ENCODE measurements at places on chromosomes 1 and 21. TPM values are rescaled to one million over a fixed set of nuclear protein-coding genes. Genes with fewer than 3 reads are reported as not detected.
A peak's percentile ranks its signal among the peaks of the same experiment; 100 is the strongest.

ETV3L gene
- not detected for total RNA-seq

CD247 gene
- not detected for total RNA-seq

CELA2B gene
- not detected for total RNA-seq

DENND2D gene
- total RNA-seq: not detected

NHLH2 gene
- not detected for total RNA-seq

SLC25A34 gene
- total RNA-seq: 0.90 TPM

FAM72B gene
- total RNA-seq: 1.3 TPM

SLC35D1 gene
- 9.3 TPM for total RNA-seq

GFI1 gene
- total RNA-seq: 0.15 TPM

CFAP74 gene
- total RNA-seq: not detected

DNA sequence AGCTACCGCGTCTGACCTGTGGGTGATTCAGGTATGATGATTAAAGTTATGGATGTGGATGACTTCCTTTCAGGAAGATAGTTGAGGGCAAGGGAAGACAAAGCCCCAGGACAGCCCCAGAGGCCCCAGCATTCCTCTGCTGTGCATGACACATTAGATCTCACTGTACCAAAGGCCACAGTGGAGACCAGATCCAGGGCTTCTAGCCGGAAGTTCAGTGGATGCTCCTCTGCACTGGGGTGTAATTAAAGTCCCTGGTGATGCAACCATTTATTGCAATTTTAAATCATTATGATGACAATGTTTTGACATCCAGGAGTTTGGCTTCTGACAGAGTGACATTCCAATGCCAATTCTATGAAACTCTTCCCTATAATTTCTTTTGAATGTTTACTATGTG is 5.0 kb downstream of the C4BPA start:
- no peak for DNase-seq
- no peak overlapping the region for H3K4me3 ChIP-seq
- H3K27me3 ChIP-seq: peaks cover 34% of the 10 kb centered on the region
- no peaks in the 10 kb centered on the region for H3K36me3 ChIP-seq
- H3K4me1 ChIP-seq: no peaks in the 10 kb centered on the region

DNA sequence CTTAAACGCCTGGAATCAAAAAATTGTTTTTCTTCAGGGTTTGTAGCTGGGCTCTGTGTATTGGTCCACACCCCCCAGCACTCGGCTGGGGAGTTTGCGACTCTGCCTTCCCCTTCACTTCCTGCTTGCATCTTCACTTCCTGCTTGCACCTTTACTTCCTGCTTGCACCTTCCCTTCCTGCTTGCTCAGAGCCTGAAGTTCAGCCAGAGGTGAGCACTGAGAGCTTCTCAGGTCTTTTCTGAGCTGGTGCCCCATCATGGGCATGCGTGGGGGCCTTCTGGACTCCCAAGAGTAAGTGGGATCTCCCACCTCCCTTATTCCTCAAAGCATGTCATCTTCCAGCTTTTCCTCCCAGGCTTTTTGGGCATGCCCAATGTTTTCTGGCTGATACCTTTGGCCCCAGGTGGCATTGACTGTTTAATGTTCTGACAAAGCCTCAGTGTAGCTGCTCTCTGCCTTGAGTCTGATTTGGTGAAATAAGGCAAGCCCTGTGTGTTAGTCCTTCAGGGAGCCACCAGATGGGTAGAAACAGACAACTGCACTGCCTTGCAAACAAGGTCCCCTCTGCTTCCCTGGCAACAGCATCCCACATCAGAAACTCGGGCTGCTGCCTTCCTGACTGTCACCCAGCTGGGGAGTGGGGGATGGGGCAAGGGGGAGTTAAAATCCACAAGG is 3.5 kb downstream of the KRTAP10-2 start:
- H3K27me3 ChIP-seq: peaks cover 11% of the 10 kb centered on the region
- H3K4me3 ChIP-seq: no peak overlapping the region
- peaks cover 16% of the 10 kb centered on the region for H3K4me1 ChIP-seq
- H3K27ac ChIP-seq: no peak overlapping the region
- H3K36me3 ChIP-seq: peaks cover 13% of the 10 kb centered on the region

DNA sequence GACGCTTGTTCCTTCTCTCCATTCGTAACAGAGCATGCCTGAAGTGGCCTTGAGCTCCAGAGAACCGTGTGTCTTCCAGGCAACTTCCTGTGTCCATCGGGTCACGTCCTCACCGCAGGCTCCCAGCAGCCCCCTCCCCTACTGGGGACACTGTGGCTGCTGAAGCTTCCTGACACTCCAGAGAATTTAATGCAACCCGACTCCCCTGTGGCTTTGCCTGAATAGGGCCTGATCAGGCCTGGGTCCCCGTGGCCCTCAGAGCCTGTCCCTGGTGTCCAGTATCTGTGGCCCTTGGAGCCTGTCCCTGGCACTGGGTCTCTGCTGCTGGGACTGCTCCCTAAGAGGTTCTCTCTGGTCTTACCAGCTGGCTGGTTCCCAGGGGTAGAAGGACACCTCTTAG is 219.7 kb upstream of the VAMP3 start:
- H3K36me3 ChIP-seq: peaks cover 1% of the 10 kb centered on the region
- no peak overlapping the region for H3K27ac ChIP-seq
- H3K4me1 ChIP-seq: peaks cover 40% of the 10 kb centered on the region

- H3K4me3 ChIP-seq: peak overlapping the region; percentile 68
- no peaks in the 10 kb centered on the region for H3K36me3 ChIP-seq
- no peak for DNase-seq
- H3K27me3 ChIP-seq: peaks cover 31% of the 10 kb centered on the region
- H3K27ac ChIP-seq: no peak overlapping the region
Observed at GRCh38 chr1:159944623-159945455, 574 bp downstream of the IGSF9 start.

- H3K36me3 ChIP-seq: no peaks in the 10 kb centered on the region
- no peak for DNase-seq
- H3K4me1 ChIP-seq: peaks cover 14% of the 10 kb centered on the region
- no peak overlapping the region for H3K4me3 ChIP-seq
Observed at GRCh38 chr1:222798116-222798515, 16.7 kb upstream of the DISP1 start.

DNA sequence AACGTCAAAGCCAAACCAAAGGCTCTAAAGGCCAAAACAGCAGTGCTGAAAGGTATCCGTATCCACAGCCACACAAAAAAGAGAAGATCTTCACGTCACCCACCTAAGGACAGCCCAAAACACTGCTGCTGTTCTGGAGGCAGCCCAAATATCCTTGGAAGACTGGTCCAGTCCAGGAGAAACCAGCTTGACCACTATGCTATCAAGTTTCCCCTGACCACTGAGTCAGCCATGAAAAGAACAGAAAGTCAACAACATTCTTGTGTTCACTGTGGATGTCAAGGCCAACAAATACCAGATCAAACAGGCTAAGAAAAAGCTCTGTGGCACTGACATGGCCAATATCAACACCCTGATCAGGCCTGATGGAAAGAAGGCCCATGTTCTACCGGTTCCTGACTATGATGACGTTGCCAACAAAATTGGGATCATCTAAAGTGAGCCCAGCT is 32.1 kb downstream of the ARID4B start:
- H3K4me3 ChIP-seq: no peak overlapping the region
- no peaks in the 10 kb centered on the region for H3K27me3 ChIP-seq
- DNase-seq: no peak
- peak overlapping the region; percentile 86 for H3K27ac ChIP-seq
- H3K4me1 ChIP-seq: peaks cover 21% of the 10 kb centered on the region

- no peak overlapping the region for H3K4me3 ChIP-seq
- peaks cover 10% of the 10 kb centered on the region for H3K4me1 ChIP-seq
- H3K27me3 ChIP-seq: no peaks in the 10 kb centered on the region
- no peak for DNase-seq
- peaks cover 6% of the 10 kb centered on the region for H3K36me3 ChIP-seq
Observed at GRCh38 chr1:92886886-92887419, 55.1 kb downstream of the RPL5 start.

DNA sequence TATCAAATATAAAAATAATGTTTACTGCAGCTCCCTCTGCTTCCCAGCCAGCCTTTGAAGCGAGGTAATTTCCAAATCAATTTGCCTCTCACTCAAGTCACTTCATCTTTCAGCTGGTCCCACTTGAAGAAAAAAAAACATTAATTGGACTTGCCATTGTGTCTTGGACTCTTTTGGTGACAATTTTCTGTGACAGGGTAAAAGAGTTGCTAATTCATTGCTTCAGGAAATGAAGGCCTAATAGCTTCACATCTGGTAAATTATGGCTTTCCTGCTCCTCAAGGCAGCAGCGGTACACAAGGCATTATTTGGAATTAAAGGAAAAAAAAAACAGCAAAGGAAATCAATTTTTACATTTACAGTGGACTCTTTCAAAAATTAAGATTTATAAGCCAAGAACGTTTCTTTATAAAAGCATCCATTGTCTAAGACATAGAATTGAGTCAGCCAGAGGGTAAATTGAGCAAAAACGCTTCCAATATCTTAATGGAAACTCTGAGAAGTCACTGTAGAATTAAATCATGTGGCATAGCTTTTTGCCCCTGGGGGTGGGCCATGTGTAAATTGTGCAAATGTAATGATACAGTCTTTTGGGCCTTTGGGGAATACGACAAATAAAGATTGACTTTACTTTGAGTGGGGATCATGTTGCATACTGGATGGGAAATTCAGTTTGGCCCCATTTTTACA is 102.5 kb downstream of the LYPLAL1 start:
- no peaks in the 10 kb centered on the region for H3K36me3 ChIP-seq
- no peaks in the 10 kb centered on the region for H3K27me3 ChIP-seq
- H3K4me1 ChIP-seq: peaks cover 22% of the 10 kb centered on the region
- DNase-seq: no peak

- H3K4me1 ChIP-seq: no peaks in the 10 kb centered on the region
- H3K4me3 ChIP-seq: no peak overlapping the region
- H3K36me3 ChIP-seq: no peaks in the 10 kb centered on the region
Observed at GRCh38 chr1:173549813-173550212, 53.1 kb downstream of the SLC9C2 start.

DNA sequence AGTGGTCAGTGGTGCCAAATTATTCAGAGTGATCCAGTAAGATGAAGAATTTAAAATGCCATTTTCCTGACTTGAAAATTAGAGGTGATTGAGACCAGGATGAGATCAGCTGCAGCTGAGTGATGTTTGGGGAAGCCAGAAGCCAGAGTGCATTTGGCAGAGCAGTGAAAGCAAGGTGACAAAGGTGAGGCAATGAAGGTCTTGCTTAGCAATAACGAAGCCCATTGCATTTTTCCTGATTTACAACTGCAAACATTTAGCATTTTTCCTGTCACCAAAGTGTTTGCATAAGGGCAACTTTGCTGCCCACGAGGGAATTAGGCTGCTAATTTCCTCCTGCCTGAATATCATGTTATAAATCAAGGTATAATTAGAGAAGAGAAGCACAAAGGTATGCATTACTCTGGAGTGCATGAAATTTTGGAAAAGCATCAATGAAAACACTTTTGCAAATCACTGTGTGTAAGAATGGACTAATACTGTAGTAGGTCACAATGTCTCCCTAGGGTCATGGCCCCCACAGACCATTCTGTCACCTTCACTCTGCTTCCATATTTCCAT is 188.2 kb upstream of the LYPLAL1 start:
- peaks cover 15% of the 10 kb centered on the region for H3K4me1 ChIP-seq
- no peaks in the 10 kb centered on the region for H3K36me3 ChIP-seq
- no peak overlapping the region for H3K4me3 ChIP-seq
- no peak overlapping the region for H3K27ac ChIP-seq
- no peak for DNase-seq
- H3K27me3 ChIP-seq: no peaks in the 10 kb centered on the region

- H3K4me1 ChIP-seq: peaks cover 46% of the 10 kb centered on the region
- H3K36me3 ChIP-seq: peaks cover under 1% of the 10 kb centered on the region
- H3K4me3 ChIP-seq: no peak overlapping the region
- H3K27ac ChIP-seq: peak overlapping the region; percentile 93
- H3K27me3 ChIP-seq: no peaks in the 10 kb centered on the region
Observed at GRCh38 chr1:203662360-203662759, 35.7 kb downstream of the ATP2B4 start.

DNA sequence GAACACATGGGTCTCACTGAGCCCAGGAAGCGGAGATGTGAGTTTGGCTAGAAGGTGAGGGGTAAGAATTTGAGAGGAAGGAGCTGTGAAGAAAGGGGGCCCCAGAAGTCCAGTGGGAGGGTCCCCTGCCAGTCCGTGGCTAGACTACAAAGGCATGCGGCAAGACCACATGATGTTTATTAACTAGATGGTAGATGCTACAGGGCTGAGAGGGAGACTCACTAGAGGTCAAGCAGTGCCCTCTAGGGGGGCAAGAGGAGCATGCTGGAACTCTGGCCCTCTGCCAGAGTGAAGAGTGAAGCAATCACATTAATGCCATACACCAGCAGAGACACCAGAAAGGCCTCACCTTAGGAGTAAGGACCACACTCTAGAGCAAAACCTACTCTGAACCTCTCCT is 12.2 kb downstream of the KIAA0319L start:
- H3K36me3 ChIP-seq: peaks cover 11% of the 10 kb centered on the region
- DNase-seq: no peak
- no peak overlapping the region for H3K4me3 ChIP-seq
- H3K27me3 ChIP-seq: no peaks in the 10 kb centered on the region

DNA sequence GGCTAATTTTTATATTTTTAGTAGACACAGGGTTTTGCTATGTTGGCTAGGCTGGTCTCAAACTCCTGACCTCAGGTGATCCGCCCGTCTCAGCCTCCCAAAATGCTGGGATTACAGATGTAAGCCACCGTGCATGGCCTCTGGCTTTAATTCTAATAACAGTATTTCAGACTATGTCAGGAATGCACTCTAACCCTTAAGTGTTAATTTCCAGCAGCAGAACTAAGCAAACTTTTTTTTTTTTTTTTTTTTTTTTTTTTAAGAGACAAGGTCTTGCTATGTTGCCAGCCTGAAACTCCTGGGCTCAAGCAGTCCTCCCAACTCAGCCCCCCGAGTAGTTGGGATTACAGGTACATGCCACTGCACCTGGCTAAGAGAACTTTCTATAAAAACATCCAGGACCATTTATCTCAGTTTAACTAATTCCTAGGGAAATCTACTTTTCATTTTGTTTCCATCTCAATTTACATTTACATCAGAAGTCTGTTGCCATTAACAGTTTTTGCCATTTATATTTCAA is 6.5 kb downstream of the DCAF8 start:
- DNase-seq: no peak
- H3K4me3 ChIP-seq: no peak overlapping the region
- peaks cover 53% of the 10 kb centered on the region for H3K4me1 ChIP-seq
- H3K27me3 ChIP-seq: no peaks in the 10 kb centered on the region

DNA sequence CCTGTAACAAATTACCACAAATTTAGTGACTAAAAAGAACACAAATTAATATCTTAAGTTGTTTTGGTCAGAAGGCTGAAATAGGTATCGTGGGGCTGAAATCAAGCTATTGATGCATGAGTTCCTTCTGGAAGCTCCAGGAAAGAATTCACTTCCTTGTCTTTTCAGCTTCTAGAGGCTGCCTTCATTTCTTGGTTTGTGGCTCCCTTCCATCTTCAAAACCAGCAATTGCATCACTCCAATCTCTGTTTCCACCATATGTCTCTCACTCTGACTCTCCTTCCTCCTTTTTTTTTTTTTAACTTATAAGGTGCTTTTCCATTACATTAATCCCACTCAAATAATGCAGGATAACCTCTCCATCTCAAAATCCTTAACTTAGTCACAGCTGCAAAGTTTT is 78.4 kb downstream of the OLFM3 start:
- H3K27ac ChIP-seq: no peak overlapping the region
- no peaks in the 10 kb centered on the region for H3K4me1 ChIP-seq
- H3K36me3 ChIP-seq: no peaks in the 10 kb centered on the region
- no peak overlapping the region for H3K4me3 ChIP-seq
- DNase-seq: no peak

- H3K36me3 ChIP-seq: no peaks in the 10 kb centered on the region
- no peak overlapping the region for H3K4me3 ChIP-seq
- no peak for DNase-seq
- peaks cover 4% of the 10 kb centered on the region for H3K27me3 ChIP-seq
- H3K27ac ChIP-seq: no peak overlapping the region
Observed at GRCh38 chr1:117565076-117565556, 40.7 kb upstream of the TENT5C start.

All from chondrocyte (in vitro differentiated cells).